ENCODE measurements at places on chromosomes 4 and X. TPM values are rescaled to one million over a fixed set of nuclear protein-coding genes. Genes with fewer than 3 reads are reported as not detected.
A peak's percentile ranks its signal among the peaks of the same experiment; 100 is the strongest.

Gene ZNF141
- 7.9 TPM for total RNA-seq

DNA sequence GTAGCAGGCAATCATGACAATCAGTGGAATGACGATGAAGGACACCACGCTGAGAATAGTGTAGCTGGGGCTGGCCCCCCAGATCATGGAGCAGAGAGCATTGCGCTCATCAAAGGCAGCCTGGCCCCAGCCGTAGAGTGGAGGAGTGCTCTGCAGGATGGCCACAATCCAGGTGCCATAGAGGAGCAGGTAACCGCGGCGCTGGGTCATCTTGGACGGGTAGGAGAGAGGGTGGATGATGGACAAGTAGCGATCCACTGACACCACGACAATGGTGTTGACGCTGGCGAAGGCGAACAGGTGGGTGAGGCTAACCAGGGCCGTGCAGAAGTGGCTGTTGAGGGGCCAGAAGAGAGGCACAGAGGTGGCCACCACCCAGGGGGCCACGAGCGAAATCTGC lies 2.8 kb downstream of the GPR101 start:
- H3K27me3 ChIP-seq, result peaks cover 40% of the 10 kb centered on the region
- H3K4me3 ChIP-seq, result peak overlapping the region; percentile 43
- no peaks in the 10 kb centered on the region for H3K4me1 ChIP-seq
- H3K36me3 ChIP-seq, result peaks cover 3% of the 10 kb centered on the region
- DNase-seq, result no peak

Gene NALF2
- not detected for total RNA-seq

DNA sequence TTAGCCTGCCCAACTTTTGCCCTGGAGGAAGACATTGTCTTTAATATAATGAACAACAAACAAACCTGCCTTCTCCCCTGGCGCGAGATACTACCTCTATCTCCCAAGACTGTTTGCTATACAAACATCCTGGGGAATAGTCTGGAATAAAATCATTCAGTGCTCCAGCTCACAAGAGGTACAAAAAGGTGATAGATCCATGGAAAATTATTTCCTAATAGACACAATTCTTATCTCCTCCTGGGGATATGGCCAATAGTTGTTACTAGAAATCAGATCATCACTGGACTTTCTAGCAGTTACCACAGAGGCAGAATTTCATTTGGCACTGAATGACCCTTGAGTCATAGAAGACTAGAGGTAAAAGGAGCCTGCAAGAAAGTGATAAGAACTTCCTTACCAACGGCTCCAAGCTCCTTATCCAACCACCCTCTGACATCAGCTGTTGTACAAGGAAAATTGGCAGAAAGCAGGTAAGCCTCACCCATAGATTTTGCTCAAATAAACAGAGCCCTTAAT lies 38.1 kb downstream of the MID1 start:
- H3K27ac ChIP-seq, result no peak overlapping the region
- peaks cover 25% of the 10 kb centered on the region for H3K4me1 ChIP-seq
- no peak overlapping the region for H3K4me3 ChIP-seq
- H3K27me3 ChIP-seq, result no peaks in the 10 kb centered on the region
- DNase-seq, result no peak
- H3K36me3 ChIP-seq, result peaks cover 14% of the 10 kb centered on the region

- peaks cover 53% of the 10 kb centered on the region for H3K4me1 ChIP-seq
- H3K27ac ChIP-seq, result peak overlapping the region; percentile 81
Measured at GRCh38 chr4:24856586-24856985, 56.3 kb downstream of the CCDC149 start.

Gene ETDA
- total RNA-seq, result not detected

Gene MBTPS2
- 21.9 TPM for total RNA-seq

DNA sequence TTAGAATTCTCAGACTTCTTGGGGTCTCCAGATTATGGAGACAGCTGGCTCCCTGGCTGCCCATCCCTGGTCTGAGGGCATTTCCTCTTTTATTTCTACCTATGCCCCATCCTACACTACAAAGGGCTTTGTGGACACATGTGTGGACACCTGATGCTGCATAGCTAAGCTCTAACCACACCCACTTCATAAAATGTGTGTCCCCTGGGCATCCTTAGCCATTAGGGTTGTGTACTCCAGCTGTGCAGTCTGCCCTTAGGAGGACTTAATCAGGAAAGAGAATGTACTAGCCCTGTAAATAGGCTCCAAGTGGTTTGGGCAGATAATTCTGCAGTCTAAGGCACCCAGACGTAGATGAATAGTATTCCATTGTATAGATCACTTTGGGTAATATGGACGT lies 47.0 kb downstream of the COQ2 start:
- no peak for DNase-seq
- H3K27ac ChIP-seq, result no peak overlapping the region
- H3K36me3 ChIP-seq, result peaks cover 2% of the 10 kb centered on the region
- H3K4me1 ChIP-seq, result no peaks in the 10 kb centered on the region

- H3K36me3 ChIP-seq, result peaks cover 3% of the 10 kb centered on the region
- no peak overlapping the region for H3K27ac ChIP-seq
- H3K27me3 ChIP-seq, result peaks cover under 1% of the 10 kb centered on the region
- no peak overlapping the region for H3K4me3 ChIP-seq
- no peak for DNase-seq
- H3K4me1 ChIP-seq, result peaks cover 2% of the 10 kb centered on the region
Measured at GRCh38 chr4:40307627-40308497, 27.3 kb upstream of the CHRNA9 start.

GRCh38 chrX:123155327-123155726 lies 28.8 kb upstream of the GRIA3 start:
- no peak for DNase-seq
- H3K27me3 ChIP-seq, result no peaks in the 10 kb centered on the region
- no peak overlapping the region for H3K27ac ChIP-seq
- no peak overlapping the region for H3K4me3 ChIP-seq
- H3K4me1 ChIP-seq, result no peaks in the 10 kb centered on the region

GRCh38 chr4:146336410-146336807 lies 122.1 kb downstream of the REELD1 start:
- H3K4me1 ChIP-seq, result peaks cover 15% of the 10 kb centered on the region
- peak overlapping the region; percentile 54 for H3K27ac ChIP-seq
- H3K36me3 ChIP-seq, result no peaks in the 10 kb centered on the region
- no peak for DNase-seq
